ENCODE measurements at places on chromosomes 2 and 18.
A peak's percentile ranks its signal among the peaks of the same experiment; 100 is the strongest.

DNA sequence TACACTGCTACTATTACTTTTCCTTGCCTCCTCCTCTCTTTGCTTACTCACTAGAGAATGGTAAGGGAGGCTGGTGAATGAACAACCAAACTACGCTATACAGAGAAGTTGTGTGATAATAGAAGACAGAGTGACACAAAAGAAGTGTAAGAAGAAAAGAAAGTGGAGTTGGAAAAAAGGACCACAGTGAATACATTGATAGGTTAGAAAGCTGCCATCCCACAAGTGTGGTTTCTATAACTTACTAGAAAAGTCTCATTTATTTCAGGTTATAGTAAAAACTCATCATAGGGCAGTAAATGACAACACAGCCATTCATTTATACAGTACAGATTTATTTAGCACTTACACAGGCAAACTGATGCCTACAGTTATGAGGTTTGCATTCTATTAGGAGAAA is 77.3 kb downstream of the TTC21B start:
- no peak for DNase-seq

DNA sequence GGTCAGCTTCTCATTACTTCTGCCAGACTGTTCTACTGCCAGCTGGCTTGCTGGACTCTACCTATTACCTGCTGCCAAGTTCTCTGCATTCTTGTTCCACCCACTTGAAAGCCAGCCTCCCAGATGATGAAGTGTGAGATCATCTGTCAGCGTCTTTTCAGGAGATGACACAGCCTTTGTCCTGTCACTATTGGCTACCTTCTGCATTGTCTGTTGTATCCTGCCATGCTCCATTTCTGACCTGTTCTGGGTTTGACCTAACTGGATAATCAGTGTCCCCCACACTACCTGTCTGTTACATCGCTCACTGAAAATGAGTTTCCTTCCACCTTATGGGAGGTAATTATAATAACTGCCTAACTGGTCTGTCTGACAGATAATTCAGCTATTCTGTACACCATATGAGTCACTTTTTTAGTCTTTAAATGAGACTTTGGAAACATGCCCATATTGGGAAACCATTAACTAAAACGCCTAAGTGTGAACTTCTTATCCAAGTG is 520.6 kb downstream of the METTL4 start:
- DNase-seq = no peak

DNA sequence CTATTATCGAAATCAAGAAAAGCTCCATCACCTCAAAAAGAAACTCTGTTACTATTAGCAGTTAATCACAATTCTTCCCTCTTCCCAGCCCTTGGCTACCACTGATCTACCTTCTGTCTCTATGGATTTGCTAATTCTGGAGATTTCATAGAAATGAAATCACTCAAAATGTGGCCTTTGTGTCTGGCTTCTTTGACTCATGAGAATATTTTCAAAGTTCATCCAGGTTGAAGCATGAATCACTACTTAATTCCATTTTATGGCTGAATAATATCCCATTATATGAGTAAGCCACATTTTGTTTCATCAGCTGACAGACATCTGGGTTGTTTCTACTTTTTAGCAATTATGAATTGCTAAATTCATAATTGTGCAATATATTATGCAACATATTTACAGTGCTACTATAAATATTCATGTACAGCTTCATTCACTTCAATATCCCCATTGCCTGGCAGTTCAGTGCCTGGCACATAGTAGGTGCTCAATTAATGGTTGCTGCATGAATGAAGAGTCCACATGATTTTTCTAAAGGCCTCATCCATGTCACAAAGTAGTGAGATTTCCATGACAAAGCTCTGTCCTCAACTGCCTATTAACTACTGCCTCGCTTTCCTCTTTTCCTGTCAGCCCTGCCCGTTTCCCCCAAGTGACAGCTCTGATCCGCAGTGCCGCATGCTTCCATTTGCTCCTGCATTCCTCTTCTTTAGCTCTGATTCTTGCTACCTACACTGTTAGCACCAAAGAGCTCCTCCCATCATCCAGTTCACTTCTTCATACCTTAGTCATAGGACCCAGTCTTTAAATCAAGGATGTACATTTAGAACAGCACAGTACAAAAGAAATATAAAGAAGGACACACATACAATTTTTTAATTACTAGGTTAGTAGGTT is 32.8 kb downstream of the CCDC93 start:
- DNase-seq = no peak

GRCh38 chr2:144890828-144891227 is 370.9 kb upstream of the ZEB2 start:
- DNase-seq = peak; percentile 24

DNA sequence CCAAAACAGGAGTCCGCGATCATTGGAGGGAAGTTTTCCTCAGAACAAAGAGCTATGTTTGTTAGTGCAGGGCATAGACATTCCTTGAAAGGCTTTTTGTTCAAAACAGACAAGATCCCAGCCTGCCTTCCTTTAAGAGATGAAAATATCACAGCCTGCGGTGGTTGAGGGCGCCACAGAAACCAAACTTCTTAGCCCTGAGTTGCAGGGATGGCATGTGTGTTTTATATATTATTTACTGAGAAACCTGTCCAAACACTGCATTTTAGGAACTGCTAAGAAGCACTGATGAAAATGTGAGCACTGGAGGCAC is 57.5 kb upstream of the TMEM178A start:
- DNase-seq = no peak

DNA sequence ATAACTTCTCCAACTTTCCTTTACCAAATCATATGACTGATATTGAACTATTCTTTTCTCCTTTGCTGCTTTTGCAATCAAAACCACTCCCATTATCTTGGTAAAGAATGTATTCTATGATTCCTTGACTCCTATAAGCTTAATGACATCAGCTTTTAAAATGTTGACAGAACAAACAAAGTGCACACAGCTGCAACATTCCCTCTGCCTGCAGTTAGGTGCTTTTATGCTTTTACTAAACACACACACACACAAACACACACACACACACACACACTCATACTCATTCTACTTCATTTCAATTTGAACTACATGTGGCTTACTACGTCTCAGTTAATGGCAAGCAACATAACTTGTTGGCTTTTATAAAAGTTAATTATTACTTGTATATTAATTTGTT is 946.6 kb downstream of the DPP10 start:
- DNase-seq = no peak

GRCh38 chr2:62398356-62398755 is 107.6 kb downstream of the TMEM17 start:
- peak; percentile 62 for DNase-seq

DNA sequence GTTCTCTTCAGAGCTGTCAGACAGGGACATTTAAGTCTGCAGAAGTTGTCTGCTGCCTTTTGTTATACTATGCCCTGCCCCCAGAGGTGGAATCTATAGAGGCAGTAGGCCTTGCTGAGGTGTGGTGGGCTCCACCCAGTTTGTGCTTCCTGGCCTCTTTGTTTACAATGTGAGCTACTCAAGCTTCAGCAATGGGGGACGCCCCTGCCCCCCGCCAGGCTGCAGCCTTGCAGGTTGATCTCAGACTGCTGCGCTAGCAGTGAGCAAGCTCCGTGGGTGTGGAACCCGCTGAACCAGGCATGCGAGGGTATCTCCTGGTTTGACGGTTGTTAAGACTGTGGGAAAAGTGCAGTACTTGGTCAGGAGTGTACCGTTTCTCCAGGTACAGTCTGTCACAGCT is 24.0 kb upstream of the PAIP2B start:
- no peak for DNase-seq

DNA sequence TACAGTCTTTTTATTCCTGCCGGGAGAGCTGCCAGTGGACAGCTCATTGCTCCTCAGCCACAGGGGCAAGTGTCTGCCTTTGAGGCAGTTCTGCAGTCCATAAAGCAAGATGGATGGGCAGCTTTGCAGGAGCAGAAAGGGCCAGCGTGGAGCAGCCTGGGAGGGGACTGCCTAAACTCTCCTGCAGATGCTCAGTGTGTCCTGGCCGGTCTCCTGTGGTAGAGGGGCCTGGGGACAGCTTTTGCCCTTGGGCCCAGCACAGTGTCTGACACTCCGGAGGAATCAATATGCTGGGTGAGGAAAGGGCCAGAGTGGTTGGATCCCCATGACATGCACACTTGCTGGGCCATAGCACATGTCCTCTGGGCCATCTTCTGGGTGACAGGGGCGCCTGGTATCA is 65.7 kb upstream of the DAPL1 start:
- DNase-seq = no peak

DNA sequence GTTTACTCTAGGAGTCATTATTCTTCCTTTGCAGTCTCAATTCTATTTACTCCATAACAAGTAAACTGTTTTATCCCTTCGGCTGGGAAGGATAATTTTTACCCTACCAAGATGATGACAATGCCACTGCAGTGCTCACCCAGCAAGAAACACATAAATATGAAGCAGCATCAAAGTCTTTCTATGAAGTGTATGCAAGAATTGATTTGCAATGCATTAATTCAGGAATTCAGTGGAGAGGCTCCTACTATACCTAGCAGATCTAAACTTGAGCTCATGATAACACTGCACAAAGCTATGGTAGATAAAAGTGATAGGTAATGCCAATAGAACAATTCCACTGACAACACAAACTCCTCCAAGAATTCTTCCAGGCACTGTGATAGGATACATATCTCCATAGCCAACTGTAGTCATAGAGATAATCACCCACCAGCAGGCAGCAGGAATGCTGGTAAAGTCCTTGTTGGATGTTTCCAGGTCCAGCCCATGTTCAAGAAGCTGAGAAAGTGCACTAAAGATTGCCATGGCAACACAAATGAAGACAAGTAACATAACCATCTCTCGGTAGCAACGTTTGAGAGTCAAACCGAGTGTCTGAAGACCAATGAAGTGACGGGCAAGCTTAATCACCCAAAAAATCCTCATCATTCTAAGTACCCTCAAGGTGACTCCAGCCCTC is 49.9 kb downstream of the KCNG3 start:
- DNase-seq = no peak

- DNase-seq = no peak
These were observed 100.2 kb upstream of the EPAS1 start for GRCh38 chr2:46196871-46197462.

Measured in KBM-7 (cell line).